CD4-positive, alpha-beta memory T cell (primary cell): ENCODE measurements at places on chromosomes 5 and 9.

DNA sequence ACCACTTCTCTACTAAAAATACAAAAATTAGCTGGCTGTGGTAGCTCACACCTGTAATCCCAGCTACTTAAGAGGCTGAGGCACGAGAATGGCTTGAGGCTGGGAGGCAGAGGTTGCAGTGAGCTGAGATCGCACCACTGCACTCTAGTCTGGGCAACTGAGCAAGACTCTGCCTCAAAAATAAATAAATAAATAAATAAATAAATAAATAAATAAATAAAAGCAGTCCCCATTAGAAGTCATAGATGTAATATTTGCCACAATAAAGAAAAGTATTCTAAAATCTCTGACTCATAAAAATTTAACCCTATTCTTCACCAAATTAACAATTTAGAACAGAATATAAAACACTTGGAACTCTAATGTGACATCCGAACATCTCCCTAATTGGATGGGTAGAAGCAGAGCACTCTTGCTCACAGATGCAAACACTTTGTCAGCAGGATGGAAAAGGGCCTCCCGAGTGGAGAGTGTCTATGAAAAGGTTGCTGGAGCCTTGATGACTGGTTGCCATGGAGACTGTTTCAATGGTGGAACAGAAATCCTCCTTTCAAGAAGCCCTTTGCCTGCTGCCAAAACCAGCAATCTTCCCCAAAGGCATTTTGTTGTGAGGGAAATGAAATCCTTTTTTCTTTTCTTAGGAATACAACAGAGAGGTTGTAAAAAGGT lies 38.9 kb upstream of the TRAF1 start:
- DNase-seq, result no peak

DNA sequence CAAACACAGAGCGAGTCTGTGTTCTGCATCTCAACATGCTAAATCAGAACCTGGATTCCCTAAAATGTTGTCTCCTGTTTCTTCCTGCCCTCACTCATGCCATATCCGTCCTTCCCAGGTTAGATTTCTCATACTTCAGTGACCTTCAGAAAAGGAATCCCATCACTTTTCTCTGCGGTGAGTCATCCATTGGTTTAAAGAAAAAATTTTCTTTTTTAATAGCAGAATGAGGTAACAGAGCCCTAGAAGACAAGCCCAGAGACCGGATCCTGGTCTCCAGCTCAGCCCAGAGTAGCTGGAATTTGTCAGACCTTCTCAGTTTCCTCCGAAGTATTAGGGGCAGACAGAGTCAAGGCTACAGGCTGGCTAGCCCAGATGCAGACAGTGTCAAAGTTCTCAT lies 143.2 kb upstream of the DMRT1 start:
- DNase-seq, result no peak

DNA sequence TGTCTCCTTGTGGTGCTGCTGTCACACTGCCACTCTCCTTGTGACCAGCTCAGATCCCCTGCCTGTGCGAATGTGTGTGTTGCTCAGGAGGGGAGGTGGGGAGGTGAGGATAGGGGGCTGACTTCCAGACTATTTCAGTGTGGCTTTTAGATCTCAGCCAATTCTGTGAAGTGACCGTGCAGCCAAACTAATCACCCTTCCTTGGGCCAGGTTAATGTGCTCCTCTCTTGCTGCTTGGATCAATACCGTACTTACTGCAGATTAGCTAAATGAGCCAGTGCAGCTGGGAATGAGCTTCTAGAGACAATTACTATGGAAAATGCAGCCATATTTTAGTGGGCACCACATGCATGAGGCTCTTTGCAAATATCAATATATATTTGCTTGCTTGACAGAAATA lies 206.0 kb downstream of the MELK start:
- DNase-seq, result no peak

DNA sequence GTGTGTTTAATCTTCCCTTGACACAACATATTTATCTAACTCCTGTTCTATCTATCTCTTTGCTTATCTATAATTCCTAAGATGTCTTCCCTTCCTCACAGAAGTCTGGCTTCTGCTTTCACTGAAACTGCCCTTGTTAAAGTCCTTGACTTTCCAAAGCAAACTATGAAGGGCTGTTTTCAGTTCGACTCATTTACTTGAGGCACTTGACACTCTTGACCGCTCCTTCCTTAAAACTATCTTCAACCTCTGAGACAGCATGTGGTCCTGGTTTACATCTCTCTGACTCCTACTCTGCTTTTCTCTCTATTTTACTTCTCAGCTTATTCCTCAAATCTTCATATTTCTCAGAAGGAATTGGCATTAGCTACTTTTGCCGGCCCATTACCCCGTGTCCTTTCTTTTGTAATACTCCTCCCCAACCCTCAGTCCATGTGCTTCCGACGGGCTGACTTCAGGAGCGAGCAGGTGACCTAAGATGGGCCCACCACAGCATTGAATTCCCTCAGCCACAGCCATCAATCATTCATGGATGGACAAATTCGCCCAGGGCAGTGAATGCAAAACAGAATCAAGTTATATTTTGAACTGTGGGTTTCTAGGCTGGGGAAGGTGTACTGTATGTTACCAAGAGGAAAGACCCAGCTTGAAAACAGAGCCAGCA lies 1089.2 kb downstream of the PTPRD start:
- DNase-seq, result no peak

DNA sequence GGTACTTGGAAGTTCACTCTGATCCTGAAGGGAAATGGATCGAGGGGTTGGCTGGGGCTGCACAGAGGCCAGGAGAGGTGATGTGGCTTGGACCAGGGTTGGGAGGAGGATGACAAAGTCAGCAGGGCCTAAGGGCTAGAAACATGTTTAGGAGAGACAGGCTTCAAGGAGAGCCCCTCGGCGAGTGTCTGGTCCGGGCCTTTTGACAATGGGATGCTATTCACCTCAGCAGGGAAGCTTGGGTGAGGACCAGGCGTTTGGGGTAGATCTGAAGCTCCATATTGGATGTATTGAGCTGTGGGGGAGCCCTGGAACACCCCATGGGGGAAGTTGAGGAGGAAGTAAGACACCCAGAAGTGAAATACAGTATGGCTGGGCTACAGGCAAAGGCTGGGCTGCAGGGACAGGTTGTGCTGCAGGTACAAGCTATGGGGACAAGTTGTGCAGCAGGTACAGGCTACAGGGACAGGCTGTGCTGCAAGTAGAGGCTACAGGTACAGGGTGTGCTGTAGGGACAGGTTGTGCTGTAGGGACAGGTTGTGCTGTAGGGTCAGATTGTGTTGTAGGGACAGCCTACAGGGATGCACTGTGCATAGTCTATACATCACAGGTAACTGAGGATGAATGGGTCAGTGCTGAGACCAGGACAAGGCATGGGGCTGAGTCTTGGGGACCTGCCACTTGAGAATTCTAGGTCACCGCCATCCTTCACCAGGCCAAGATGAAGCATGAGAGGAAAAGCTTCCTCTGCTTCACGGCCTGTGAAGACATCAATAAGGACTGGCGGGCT lies 22.7 kb upstream of the FIBCD1 start:
- DNase-seq, result no peak

DNA sequence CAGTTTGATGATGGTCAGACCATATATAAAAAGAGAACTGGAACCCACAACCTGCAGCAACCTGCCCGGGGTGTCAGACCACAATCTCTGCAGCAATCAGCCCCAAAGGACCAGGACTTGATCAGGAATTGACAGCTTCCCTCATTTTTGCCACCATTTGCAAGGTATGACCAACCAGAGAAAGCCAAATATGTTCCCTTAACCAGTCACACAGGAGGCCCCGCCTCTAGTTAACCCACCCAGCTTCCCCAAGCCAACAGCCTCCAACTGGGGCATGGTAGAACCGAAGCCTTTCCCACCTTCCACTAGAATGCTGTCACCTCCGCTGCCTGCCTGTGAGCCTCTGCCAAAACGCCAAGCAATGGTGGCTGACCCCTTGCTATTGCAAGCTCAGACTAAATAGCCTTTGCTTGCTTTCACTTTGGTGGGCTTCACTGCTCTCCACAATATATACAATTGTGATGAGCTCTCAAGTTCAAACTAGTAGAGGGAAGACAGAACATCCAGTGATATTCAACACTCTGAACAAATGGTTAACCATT lies 86.3 kb downstream of the AK8 start:
- DNase-seq, result no peak

- no peak for DNase-seq
Measured at GRCh38 chr9:99012957-99013512, 69.3 kb downstream of the COL15A1 start.

DNA sequence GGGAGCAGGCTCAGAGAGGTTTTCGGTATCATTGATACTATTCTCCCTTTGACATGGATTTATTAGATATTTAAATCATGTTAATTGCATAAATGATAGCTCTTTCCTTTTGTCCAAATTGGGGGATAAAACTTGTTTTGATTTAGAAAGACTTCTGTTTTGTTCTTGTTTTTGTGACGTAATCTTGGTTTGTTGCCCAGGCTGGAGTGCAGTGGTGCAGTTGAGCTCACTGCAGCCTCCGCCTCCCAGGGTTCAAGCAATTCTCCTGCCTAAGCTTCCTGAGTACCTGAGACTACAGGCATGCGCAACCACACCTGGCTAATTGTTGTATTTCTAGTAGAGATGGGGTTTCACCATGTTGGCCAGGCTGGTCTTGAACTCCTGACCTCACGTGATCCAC lies 7.1 kb downstream of the MAT2B start:
- DNase-seq, result no peak

DNA sequence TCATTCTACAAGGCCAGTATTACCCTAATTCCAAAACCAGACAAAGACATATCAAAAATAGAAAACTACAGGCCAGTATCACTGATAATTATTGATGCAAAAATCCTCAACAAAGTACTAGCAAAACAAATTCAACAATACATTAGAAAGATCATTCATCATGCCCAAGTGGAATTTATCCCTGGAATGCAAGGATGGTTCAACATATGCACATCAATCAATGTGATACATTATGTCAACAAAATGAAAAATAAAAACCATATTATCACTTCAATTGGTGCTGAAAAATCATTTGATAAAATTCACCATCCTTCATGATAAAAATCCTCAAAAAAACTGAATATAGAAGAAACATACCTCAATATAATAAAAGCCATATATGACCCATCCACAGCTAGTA lies 115.2 kb upstream of the SLC27A6 start:
- DNase-seq, result no peak

- DNase-seq, result no peak
Measured at GRCh38 chr9:127172066-127172707, 49.8 kb upstream of the ANGPTL2 start.

DNA sequence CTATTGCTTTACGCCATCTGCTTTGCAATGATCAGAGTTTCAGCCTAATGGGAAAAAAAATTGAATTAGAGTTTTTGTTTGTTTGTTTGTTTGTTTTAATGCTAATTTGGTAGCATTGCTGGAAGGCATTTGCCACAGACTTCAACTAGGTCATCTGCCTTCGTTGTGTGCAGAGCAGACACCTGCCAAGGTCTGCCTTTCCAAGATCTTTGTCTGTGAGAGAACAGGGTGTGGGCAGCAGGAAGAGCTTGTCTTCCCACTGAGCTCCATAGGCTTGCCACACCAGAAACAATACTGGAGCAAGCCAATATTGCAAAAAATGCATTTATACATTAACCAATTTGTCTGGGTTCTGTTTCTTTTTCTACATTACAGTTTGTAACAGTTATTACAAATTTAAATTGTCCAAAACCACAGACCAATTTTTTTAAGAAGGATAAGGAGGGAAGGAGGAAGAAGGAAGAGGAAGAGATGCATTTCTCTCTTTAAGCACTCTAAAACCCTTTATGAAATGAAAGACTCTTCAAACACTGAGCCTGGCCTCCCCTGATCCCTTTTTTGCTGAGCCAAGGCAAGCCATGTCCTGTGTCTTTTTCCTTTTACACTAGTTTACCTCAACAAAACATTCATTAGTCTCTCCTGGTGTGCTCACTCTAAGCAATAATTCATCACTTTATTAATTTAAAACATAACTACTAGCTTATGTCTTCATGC lies 210.5 kb downstream of the SNX18 start:
- no peak for DNase-seq

- no peak for DNase-seq
Measured at GRCh38 chr5:60492958-60493357, 207.0 kb downstream of the DEPDC1B start.

- no peak for DNase-seq
Measured at GRCh38 chr5:44891116-44891515, 82.4 kb downstream of the MRPS30 start.

GRCh38 chr5:77876316-77876715 lies 100.2 kb upstream of the TBCA start:
- no peak for DNase-seq

DNA sequence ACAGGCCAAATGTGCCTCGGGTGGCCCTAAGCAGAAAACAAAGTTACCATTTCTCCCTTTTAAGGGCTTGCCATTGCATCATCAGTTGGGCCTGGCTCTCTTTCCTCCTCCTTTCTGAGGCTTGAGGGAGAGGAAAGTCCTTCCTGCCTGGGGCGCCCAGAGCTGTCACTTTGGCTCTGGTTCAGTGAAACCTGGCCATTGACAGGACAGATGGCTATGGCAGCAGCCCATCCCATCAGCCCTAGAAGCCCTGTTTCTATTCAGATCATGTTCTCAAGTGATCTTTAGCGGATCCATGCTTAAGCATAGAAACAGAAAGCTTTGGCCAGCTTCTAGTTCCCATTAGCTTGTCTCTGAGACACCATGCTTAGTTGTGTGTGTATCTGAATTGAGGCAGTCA lies 293.4 kb downstream of the YTHDC2 start:
- no peak for DNase-seq

DNA sequence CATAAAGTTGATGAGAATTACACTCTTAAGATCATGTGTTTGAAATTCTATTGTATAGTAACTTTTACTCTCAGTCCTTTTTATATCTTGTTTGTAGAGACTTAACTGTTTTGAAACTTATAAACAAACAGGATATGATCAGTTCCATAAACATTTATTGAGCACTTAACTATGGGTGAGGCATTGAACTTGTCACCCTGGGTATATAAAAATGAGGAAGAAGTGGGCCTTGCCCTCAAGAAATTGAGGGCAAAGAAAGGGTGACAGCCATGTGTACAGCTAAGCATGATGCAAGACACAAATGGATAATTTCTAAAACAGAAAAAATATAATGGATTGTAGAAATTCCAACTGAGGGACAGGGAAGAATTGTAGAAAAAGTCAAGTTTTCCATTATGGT lies 15.7 kb downstream of the UNC13B start:
- DNase-seq, result no peak

- no peak for DNase-seq
Measured at GRCh38 chr5:112492291-112492690, 73.2 kb upstream of the EPB41L4A start.

GRCh38 chr5:109416882-109417281 lies 7.1 kb upstream of the PJA2 start:
- no peak for DNase-seq

GRCh38 chr5:16776611-16777251 lies 159.4 kb downstream of the MYO10 start:
- no peak for DNase-seq

DNA sequence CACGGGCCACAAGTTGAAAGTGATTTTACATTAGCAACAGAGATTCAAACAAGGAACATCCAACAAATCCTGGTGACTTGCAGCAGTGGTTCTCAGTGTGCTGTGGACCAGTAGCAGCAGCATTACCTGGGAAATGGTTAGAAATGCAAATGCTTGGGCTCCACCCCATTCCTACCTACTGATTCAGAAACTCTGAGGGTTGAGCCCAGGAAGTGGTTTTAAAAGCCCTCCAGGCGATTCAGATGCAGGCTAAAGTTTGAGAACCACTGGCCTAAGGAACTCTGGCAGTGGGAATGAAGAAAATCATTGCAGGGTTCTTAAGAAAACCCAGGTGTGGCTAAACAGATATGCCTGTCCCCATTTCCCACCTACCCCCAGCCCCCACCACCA lies 398.8 kb downstream of the ENC1 start:
- DNase-seq, result no peak

GRCh38 chr9:125825762-125826161 lies 78.6 kb downstream of the PBX3 start:
- no peak for DNase-seq

GRCh38 chr9:7058473-7058872 lies 300.7 kb downstream of the KDM4C start:
- DNase-seq, result no peak
